ENCODE measurements at places on chromosomes 2 and 18.

DNA sequence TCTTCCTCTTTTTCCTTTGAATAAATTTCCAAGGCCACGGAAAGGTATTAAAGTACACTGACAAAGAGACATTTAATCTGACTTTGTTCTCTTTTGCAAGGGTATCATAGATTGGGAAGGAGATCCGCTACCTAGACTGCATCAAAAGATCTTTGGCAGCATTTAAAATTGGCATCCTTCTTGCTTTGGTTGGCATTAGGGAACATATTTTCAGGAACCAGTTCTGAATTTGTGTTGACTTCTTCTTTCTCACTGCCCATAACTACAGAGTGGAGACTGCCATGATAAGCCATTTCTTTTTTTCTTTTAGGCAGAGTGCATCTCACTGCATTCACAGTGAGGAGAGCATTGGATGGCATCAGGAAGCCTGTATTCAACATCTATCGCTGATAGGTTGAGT, 83.4 kb downstream of the DOCK10 start:
- no peak for DNase-seq

GRCh38 chr18:46320297-46320696, 216.1 kb downstream of the HAUS1 start:
- DNase-seq = no peak

DNA sequence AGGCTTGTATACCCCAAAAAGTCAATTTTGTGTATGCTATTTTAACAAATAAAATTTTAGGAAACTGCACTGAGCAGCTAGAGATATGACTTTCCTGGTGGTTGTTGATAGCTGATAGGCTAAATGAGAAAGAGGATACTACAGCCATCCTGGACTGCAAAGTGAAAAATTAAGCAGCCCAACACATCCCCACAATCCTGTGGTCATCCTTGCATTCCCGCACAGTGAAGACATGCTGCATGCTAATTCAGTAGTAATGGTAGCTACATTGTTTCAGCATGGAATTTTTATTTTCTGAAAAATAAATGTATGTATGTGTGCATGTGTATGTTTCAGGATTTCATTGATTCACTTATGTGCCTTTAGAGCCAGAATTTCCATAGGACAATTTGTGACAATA, 124.2 kb upstream of the CCDC68 start:
- DNase-seq = no peak

DNA sequence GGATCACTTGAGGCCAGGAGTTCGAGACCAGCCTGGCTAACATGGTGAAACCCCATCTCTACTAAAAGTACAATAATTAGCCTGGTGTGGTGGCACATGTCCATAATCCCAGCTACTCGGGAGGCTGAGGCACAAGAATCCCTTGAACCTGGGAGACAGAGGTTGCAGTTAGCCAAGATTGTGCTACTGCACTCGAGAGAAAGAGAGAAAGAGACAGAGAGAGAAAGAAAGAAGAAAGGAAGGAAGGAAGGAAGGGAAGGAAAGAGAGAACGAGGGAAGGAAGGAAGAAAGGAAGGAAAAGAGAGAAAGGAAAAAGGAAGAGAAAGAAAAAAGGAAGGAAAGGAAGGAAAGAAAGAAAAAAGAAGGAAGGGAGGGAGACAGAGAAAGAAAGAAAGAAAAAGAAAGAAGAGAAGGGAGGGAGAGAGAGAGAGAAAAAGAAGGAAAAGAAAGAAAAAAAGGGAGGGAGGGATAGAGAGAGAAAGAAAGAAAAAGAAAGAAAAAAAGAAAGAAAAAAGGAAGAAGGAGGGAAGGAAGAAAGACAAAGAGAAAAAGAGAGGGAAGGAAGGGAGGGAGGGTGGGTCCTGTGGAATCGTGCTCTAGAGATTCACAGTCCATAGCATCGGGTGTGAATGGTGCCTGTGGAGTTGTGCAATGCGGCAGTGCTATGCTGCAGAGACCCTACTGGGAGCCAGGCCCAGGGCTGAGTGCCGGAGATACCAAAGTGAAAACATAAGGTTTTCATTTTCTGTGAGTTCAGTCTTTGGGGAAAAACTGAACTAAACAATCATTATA, 4.6 kb upstream of the SDC1 start:
- DNase-seq = no peak

DNA sequence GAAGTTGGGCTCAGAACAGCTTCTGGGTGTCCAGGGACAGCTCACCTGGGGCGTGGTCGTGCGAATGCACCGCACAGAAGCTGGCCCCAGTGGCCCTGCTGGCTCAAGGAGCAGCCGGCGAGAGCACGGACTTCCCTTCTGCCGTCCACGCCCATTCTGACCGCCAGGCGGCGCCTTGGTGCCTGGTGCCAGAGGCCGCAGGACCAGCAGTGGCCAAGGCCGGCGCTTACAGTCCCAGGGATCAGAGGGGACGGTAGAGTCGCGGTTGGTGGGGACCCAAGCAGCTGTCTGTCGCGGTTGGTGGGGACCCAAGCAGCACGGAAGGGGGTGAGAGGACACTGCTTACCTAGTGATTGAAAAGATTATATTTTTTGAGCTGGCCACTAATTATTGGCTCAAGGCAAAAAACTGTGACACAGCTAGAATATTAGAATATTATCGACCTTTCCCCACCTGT, 25.7 kb downstream of the NPPC start:
- peak; percentile 97 for DNase-seq
